H9 (cell line): ENCODE measurements at places on chromosomes 13 and 19. TPM values are rescaled to one million over a fixed set of nuclear protein-coding genes. Genes with fewer than 3 reads are reported as not detected.

The ITGBL1 gene
- total RNA-seq, result 0.04 TPM in 1 of 2 replicates, not detected in the other

The TGFBR3L gene
- 5.5 and 6.5 TPM in 2 replicates for total RNA-seq

The KASH5 gene
- 0.39 TPM in 1 of 2 replicates, not detected in the other for total RNA-seq

- no peaks in the 10 kb centered on the region for H3K4me1 ChIP-seq
- DNase-seq, result no peak
- no peak overlapping the region for H3K27ac ChIP-seq
- no peak overlapping the region for H3K4me3 ChIP-seq
Observed at GRCh38 chr19:21626924-21627697, 121.7 kb downstream of the ZNF429 start.

The TPP2 gene
- 60.0 and 63.5 TPM in 2 replicates for total RNA-seq

- no peaks in the 10 kb centered on the region for H3K4me1 ChIP-seq
- H3K36me3 ChIP-seq, result peaks cover 5% of the 10 kb centered on the region; the same call in 1 of the 2 replicates
- H3K27me3 ChIP-seq, result no peaks in the 10 kb centered on the region
Observed at GRCh38 chr19:7355871-7356270, 7.1 kb downstream of the ARHGEF18 start.

- H3K4me3 ChIP-seq, result no peak overlapping the region
- H3K27ac ChIP-seq, result no peak overlapping the region
- peak; percentile 86 for DNase-seq
- no peaks in the 10 kb centered on the region; the same call in 1 of the 2 replicates for H3K36me3 ChIP-seq
Observed at GRCh38 chr19:6828306-6828697, 55.8 kb downstream of the VAV1 start.

- H3K27me3 ChIP-seq, result no peaks in the 10 kb centered on the region
- no peak overlapping the region for H3K27ac ChIP-seq
- H3K36me3 ChIP-seq, result peaks cover under 1% of the 10 kb centered on the region; the same call in 1 of the 2 replicates
- DNase-seq, result no peak
- H3K4me1 ChIP-seq, result no peaks in the 10 kb centered on the region
- no peak overlapping the region for H3K4me3 ChIP-seq
Observed at GRCh38 chr13:110089815-110090214, 217.1 kb downstream of the COL4A1 start.

- peak overlapping the region; percentile 99 for H3K27ac ChIP-seq
- H3K36me3 ChIP-seq, result peaks cover 3% of the 10 kb centered on the region
- H3K27me3 ChIP-seq, result no peaks in the 10 kb centered on the region
- H3K4me3 ChIP-seq, result peak overlapping the region; percentile 86
- DNase-seq, result no peak
Observed at GRCh38 chr13:36344886-36345437, 1.2 kb downstream of the SPART start.

The ICAM3 gene
- total RNA-seq, result 28.3 and 29.6 TPM in 2 replicates

DNA sequence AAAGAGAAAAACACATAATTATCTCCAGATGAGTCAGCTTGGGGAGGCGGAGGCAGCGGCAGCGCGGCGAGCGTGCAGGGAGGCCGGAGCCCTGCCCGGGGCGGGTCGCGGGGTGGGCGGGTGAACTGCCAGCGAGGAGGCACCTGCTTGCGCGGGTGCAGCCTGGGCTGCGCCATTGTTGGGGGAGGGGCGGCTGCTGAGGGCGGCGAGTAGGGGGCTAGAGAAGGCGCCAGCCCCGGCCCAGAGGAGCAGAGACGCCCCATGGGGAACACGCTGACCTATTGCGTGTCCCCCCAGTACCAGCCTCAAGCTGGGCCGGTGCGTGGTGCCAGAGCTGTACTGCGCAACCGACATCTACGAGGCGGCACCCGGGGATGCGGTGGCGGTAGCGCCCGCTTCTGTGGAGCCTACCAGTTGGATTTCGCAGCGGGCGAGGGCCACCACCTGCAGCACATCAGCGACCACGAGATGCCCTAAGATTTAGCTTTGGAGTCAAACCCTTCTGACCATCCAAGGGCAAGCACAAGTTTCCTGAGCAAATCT, 16.7 kb downstream of the ZNF100 start:
- H3K4me1 ChIP-seq, result no peaks in the 10 kb centered on the region
- H3K27me3 ChIP-seq, result no peaks in the 10 kb centered on the region
- no peak overlapping the region for H3K27ac ChIP-seq
- no peak for DNase-seq

GRCh38 chr19:6997679-6998445, 23.4 kb downstream of the MBD3L2B start:
- H3K36me3 ChIP-seq, result peaks cover 9% of the 10 kb centered on the region; the same call in 2 of the 3 replicates
- no peak overlapping the region for H3K27ac ChIP-seq
- DNase-seq, result no peak
- H3K4me3 ChIP-seq, result no peak overlapping the region
